ENCODE measurements at places on chromosomes 5 and 9.

GRCh38 chr9:90891308-90892040, 89.9 kb downstream of the SYK start:
- no peak overlapping the region for H3K4me3 ChIP-seq
- H3K27ac ChIP-seq = no peak overlapping the region
- no peaks in the 10 kb centered on the region for H3K4me1 ChIP-seq
- DNase-seq = no peak
- no peaks in the 10 kb centered on the region for H3K36me3 ChIP-seq

GRCh38 chr5:176647843-176648473, 674 bp downstream of the TSPAN17 start:
- peak overlapping the region; percentile 82 for H3K4me3 ChIP-seq
- H3K4me1 ChIP-seq = no peaks in the 10 kb centered on the region
- peak; percentile 89 for DNase-seq
- H3K36me3 ChIP-seq = no peaks in the 10 kb centered on the region
- H3K27ac ChIP-seq = no peak overlapping the region
- H3K27me3 ChIP-seq = no peaks in the 10 kb centered on the region

DNA sequence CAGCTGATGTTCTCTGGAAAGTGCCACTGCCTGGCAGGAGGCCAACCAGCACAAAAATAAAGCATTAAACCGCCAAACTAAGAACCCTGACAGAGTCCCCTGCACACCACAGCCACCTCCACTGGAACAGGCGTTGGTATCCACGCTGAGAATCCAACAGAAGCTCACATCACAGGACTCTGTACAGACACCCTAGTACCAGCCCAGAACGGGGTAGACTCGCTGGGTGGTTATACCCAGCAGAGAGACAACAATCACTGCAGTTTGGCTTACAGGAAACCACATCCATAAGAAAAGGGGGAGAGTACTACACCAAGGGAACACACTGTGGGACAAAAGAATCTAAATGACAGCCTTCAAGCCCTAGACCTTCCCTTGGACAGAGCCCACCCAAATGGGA, 15.0 kb upstream of the POU5F2 start:
- no peak overlapping the region for H3K4me3 ChIP-seq
- H3K4me1 ChIP-seq = no peaks in the 10 kb centered on the region
- H3K27ac ChIP-seq = no peak overlapping the region
- DNase-seq = no peak

- H3K27ac ChIP-seq = no peak overlapping the region
- no peaks in the 10 kb centered on the region for H3K36me3 ChIP-seq
- H3K4me3 ChIP-seq = no peak overlapping the region
- no peak for DNase-seq
Measured at GRCh38 chr9:99555792-99556191, 265.9 kb upstream of the NR4A3 start.

DNA sequence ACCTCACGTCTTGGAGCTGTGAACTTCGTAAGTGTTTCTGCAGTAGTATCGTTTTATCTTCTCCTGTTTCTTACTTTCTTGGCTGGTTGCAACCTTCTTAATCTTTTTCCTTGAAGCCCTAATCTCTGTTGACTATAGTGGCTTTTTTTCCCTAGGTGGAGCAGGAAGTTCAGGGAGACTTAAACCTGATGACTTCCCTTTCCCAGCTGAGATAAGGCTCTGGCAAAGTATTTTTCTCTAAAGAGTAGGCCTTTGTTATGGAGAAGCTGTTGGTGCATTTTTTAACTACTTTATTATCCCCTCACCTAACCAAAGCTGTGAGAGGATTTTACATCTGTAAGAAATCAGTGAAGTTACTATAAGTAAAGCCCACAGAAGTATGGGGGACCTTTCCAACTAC, 723.1 kb upstream of the RIOK2 start:
- no peaks in the 10 kb centered on the region for H3K36me3 ChIP-seq
- no peaks in the 10 kb centered on the region for H3K4me1 ChIP-seq
- no peaks in the 10 kb centered on the region for H3K27me3 ChIP-seq
- no peak for DNase-seq

DNA sequence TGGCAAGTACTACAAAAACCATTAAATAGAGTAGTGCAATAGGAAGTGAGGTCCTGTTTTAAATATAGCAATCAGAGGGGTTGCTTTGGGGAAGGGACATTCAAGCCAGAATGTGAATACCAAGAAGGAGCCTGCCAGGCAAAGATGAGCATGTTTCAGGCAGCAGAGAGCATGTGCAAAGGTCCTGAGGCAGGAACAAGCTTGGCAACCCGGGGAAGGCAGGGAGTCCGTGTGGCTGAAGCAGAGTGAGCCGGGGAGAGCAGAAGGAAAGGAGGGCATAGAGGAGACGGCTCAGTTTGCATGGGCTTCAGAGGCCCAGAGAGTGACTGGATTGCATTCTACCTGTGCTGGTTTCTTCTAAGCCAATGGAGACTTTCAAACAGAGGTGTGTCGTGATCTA, 22.7 kb upstream of the CPLX2 start:
- no peaks in the 10 kb centered on the region for H3K27me3 ChIP-seq
- no peaks in the 10 kb centered on the region for H3K4me1 ChIP-seq
- H3K36me3 ChIP-seq = no peaks in the 10 kb centered on the region
- H3K27ac ChIP-seq = no peak overlapping the region
- no peak overlapping the region for H3K4me3 ChIP-seq

DNA sequence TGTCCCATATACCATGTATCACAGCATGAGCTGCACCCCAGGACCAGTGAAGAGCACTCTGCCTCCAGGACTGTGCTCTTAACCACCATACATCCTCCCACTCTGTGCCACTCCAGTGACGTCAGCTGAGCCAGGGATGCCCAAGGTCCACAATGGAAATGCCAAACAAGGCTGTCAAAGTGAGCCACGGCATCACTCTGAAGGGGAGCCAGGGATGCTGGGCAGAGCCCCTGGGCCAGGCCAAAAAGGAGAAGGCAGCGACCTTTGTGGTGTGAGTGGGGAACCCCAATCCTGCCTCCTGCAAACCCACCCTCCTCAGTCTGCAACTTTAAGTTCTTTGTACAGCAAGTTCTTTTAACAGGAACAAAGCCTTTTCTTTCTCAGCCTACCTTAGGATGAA, 242.7 kb downstream of the SYK start:
- H3K27me3 ChIP-seq = no peaks in the 10 kb centered on the region
- H3K4me3 ChIP-seq = no peak overlapping the region
- no peaks in the 10 kb centered on the region for H3K36me3 ChIP-seq
- no peaks in the 10 kb centered on the region for H3K4me1 ChIP-seq
- DNase-seq = no peak

DNA sequence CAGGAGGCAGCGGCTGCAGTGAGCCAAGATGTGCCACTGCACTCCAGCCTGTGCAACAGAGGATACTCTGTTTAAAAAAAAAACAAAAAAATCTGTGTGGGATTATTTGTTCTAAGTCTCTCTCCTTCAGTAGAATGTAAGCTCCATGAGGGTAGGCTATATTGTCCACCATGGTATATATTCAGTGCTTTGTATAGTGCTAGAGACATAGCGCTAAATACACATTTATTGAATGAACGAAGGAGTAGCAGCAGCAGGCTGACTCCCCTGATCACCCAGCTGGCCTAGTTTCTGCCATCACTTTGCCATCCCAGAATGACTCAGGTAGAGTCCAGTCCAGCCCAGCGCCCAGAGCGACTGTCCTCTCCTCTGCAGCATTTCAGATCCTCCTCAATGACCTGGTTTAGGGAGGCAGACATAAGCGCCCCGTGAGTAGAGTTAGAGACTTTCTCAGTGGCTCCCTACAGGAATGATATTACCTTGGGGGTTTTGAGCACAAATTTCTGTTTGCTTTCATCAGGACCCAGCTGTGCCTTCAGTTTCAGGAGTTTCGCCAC, 716 bp downstream of the HARS1 start:
- H3K27me3 ChIP-seq = no peaks in the 10 kb centered on the region
- H3K4me3 ChIP-seq = peak overlapping the region; percentile 43
- no peak overlapping the region for H3K27ac ChIP-seq
- H3K4me1 ChIP-seq = peaks cover 3% of the 10 kb centered on the region
- no peaks in the 10 kb centered on the region for H3K36me3 ChIP-seq

GRCh38 chr9:71796100-71796767, 27.9 kb upstream of the CEMIP2 start:
- H3K36me3 ChIP-seq = no peaks in the 10 kb centered on the region
- H3K27ac ChIP-seq = no peak overlapping the region
- H3K27me3 ChIP-seq = no peaks in the 10 kb centered on the region
- H3K4me1 ChIP-seq = no peaks in the 10 kb centered on the region
